Stimulated activated CD8-positive, alpha-beta memory T cell treated with anti-CD3 and anti-CD28 coated beads, Interleukin-4, amount 100 ng/mL, for 1 hour (primary cell): ENCODE measurements at places on chromosomes 4 and X.
A peak's percentile ranks its signal among the peaks of the same experiment; 100 is the strongest.

GRCh38 chrX:124651031-124651430, 304.7 kb downstream of the SH2D1A start:
- no peak for DNase-seq

GRCh38 chrX:150872773-150873336, 25.6 kb downstream of the CD99L2 start:
- no peak for DNase-seq

- DNase-seq, result no peak
Observed at GRCh38 chr4:129926936-129927335, 831.0 kb downstream of the C4orf33 start.

- no peak for DNase-seq
Observed at GRCh38 chr4:146051223-146051622, 112.6 kb upstream of the ZNF827 start.

GRCh38 chr4:142975618-142976017, 129.5 kb upstream of the INPP4B start:
- no peak for DNase-seq

GRCh38 chr4:164943192-164943591, 34.3 kb downstream of the TRIM61 start:
- DNase-seq, result no peak

GRCh38 chr4:67020438-67020797, 524.9 kb downstream of the CENPC start:
- no peak for DNase-seq

- no peak for DNase-seq
Observed at GRCh38 chr4:141713771-141714445, 77.5 kb downstream of the IL15 start.

DNA sequence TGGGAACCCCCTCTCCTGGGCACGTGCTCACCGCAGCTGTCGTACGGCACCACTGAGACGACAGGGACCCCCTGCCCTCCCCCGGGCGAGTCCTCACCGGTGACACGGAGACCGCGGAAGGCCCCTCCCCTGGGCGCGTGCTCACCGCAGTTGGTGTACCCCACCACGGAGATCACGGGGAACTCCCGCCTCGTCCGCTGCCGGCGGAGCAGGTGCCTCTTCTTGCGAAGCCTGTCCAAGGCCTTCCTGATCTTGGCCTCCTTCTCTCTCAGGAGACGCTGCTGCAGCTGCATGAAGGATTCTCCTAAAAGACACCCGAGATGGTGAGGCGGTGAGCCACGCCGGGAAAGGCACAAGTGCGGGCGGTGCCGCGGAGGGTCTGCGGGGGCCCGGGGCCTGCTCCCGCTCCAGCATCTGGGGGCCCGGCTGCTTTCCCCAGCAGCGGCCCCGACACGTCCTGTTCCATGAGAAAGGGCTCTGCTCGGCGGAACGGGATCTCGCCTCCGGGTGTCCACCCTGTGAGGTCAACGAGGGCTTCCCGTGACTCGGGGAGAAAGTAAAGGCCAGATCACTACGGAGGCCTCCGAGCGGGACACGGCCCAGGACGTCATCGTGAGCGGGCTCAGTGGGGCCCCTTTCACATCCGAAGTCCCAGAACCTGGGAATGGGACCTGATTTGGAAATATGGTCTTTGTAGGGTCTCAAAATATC, 5.8 kb downstream of the GTPBP6 start:
- DNase-seq, result no peak

DNA sequence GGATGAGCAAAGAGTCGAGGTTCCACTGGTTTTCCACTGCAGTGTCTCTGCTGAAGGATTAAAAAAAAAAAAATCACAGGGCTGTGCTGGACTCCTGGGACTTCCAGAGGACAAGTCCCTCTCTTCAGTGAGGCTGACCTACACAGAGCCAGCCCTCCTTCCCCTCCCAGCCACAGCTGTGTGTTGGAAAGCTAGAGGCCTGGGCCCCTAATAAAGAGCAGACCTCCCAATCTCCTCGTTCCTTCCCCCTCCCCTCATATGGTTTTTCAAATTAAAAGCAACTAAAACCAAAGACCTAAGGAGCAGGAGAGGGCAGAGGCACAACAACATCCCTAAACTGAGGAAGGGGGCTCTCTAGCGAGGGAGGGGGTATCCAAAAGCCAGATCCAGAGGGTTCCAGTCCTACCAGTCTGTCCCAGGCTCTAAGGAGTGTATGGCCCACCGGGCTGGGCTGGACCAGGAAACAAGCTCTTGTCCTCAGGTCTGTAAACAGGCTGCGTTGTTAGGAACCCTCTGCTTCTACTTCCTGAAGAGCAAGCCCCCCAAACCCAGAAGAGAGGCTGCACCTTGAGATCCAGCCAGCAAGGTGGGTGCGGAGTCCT, 4.0 kb upstream of the PDGFRA start:
- DNase-seq, result no peak

DNA sequence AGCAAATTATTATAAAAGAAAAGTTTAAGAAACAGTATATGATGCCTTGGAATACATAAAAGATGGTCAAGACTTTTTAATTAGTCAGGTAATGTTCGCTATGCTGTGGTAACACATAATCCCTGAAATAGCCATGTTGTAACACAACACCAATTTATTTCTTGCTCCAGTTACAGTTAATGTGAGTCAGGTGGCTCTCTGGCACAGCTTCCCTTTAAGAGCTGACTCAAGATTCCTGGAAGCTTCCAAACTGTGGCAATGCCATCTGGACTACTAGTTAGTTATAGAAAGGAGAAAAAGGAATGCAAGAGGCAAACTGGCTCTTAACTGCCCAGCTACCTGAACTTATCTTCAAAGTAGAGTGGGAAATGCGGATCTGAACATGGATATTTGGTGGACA, 210.5 kb downstream of the CHM start:
- DNase-seq, result no peak

DNA sequence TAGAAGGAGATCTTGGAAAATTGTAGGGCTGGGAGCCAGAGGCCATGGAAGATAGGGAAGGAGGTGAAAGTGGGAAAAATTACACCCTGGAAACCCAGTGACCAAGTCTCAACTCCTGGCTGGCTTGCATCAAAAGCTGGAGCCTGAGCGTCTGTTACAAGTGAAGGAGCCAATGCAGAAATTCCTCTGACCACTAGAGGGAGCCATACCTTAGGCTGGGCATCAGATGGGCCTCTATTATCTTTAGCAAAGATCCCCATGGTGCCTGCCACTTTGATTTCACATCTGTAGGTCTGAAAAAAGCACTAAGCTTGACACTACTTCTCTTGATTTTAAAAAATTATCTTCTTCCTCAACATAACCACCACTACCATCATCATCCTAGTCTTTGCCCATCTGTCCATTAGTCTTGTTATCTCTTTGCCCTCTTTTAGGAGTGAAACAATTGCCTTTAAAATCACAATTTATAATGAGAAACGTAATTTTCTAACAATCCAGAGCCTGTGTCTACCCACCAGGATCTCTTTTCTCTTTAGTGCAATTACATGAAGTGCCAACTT, 62.9 kb downstream of the ANAPC4 start:
- peak; percentile 9 for DNase-seq

GRCh38 chrX:110561034-110561433, 202.4 kb downstream of the RTL9 start:
- DNase-seq, result no peak

- no peak for DNase-seq
Observed at GRCh38 chr4:184317234-184317918, 99.7 kb upstream of the ENPP6 start.
